ENCODE measurements at places on chromosomes 5 and 9.
A peak's percentile ranks its signal among the peaks of the same experiment; 100 is the strongest.

DNA sequence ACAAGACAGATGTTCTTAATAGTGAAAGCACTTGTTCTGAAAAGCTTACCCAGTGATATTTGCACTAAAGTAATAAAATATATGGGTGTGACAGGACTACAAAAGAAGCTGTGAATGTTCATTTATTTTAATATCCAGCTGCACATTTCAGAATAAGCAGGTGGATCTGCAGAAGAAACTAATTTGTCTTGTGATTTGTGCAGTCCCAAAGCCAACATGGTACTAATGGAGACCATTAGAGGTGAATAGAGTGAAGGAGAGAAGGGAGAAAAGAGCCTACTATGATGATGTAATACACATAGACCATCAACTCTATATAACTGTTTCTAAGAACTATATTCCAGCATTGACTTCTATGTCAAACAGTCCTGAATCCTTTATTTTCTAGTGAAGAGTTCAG, 362.8 kb downstream of the ISL1 start:
- no peaks in the 10 kb centered on the region for H3K4me1 ChIP-seq
- no peak overlapping the region for H3K27ac ChIP-seq
- no peaks in the 10 kb centered on the region for H3K27me3 ChIP-seq
- no peak for DNase-seq

GRCh38 chr9:133058550-133059320, 3.0 kb upstream of the CEL start:
- H3K36me3 ChIP-seq: peaks cover 33% of the 10 kb centered on the region
- H3K27me3 ChIP-seq: no peaks in the 10 kb centered on the region

DNA sequence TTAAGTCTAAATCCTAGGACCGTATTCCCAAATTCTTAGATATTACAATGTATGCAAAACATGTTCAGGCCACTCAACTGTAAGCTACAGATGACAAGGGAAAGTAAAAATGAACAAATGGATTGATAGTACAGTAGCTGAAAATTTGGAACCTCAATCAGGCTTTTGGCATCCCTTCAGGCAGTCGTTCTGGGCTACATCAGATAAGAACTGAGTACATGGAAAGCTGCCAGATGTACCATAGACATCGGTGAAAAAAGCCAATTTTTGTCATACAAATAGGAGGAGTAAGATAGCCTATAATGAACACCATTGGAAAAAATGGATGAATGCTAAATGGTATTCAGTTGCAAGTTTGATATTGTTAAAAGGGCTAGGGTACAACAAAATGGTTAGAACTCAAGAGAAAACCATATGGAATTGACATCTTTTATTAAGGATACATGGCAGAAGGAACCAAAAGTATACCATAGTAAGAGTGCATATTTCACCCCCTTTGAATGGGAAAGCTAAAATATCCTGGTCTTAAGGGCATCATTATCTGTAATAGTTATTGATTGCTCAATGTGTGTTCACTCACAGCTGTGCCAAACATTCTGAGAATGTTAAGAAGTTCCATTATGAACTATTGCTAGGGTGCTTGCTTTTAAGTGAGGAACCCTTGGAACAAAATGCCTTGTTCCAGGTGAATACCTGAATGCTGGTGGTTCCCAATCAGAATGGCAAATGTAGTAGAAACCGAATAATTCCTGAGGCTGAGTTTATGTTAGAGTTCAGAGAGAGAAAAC, 86.4 kb downstream of the NR3C1 start:
- peaks cover 12% of the 10 kb centered on the region for H3K4me1 ChIP-seq
- no peaks in the 10 kb centered on the region for H3K27me3 ChIP-seq
- no peak for DNase-seq

DNA sequence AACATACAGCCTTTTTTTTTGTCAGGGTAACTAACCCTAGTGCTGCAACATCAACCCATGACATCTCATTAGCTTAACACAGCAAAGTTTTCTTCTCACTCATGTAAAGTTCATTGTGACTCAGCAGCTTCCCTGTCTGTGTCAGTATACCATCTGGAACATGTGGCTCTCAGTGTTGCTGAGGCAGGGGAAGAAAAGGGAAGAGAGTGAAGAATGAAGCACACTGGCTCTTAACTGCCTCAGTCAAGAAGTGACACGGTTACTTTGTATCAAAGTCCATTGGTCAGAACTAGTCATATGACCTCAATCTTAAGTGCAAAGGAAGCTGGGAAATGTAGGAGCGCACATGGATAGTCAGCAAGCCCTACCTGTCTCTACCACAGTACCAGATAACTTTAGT, 185.0 kb upstream of the ELL2 start:
- H3K27ac ChIP-seq: no peak overlapping the region
- H3K36me3 ChIP-seq: no peaks in the 10 kb centered on the region
- H3K4me1 ChIP-seq: peaks cover 4% of the 10 kb centered on the region
- no peak for DNase-seq
- H3K4me3 ChIP-seq: no peak overlapping the region
- H3K27me3 ChIP-seq: no peaks in the 10 kb centered on the region

DNA sequence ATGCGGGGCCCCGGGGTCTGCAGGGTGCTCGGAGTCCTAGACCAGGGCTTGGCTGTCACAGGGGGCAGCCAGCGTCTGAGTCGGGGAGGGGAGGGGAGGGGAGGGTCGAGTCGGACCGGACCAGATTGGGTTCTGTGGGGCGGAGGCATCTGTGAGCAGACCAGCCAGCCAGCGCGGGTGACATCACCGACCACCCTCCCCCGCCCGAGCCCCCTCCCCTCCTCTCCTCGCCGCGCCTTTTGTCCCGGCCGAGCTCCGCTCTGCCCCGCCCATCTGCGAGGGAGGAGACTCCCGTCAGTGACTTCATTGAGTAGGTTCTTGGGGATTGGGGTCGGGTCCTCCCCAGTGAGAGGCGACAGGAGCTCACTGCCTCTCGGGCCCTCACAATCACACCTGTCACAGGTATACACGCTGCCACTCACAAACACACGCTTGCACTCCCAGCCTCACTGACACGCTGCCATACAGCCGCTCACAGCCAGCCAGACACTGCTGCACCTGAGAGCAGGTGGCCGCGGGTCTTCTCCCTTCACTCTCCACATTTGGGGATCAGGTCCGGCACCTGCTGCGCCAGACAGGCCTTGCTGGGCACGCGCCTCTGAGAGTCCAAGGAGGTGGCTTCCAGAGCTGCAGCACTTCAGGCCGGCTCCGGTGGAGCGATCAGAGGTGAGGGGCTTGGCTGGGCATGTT, 546 bp downstream of the DNAJB5 start:
- H3K27ac ChIP-seq: no peak overlapping the region
- H3K4me3 ChIP-seq: peak overlapping the region; percentile 75
- H3K4me1 ChIP-seq: peaks cover 58% of the 10 kb centered on the region
- DNase-seq: peak; percentile 43
- no peaks in the 10 kb centered on the region for H3K36me3 ChIP-seq

- H3K4me1 ChIP-seq: no peaks in the 10 kb centered on the region
- H3K36me3 ChIP-seq: no peaks in the 10 kb centered on the region
- H3K27me3 ChIP-seq: no peaks in the 10 kb centered on the region
- H3K4me3 ChIP-seq: no peak overlapping the region
Measured at GRCh38 chr5:147645197-147645596, 135.3 kb upstream of the DPYSL3 start.

- no peaks in the 10 kb centered on the region for H3K27me3 ChIP-seq
- H3K4me3 ChIP-seq: no peak overlapping the region
- H3K36me3 ChIP-seq: no peaks in the 10 kb centered on the region
Measured at GRCh38 chr5:17079562-17079961, 137.9 kb upstream of the BASP1 start.

DNA sequence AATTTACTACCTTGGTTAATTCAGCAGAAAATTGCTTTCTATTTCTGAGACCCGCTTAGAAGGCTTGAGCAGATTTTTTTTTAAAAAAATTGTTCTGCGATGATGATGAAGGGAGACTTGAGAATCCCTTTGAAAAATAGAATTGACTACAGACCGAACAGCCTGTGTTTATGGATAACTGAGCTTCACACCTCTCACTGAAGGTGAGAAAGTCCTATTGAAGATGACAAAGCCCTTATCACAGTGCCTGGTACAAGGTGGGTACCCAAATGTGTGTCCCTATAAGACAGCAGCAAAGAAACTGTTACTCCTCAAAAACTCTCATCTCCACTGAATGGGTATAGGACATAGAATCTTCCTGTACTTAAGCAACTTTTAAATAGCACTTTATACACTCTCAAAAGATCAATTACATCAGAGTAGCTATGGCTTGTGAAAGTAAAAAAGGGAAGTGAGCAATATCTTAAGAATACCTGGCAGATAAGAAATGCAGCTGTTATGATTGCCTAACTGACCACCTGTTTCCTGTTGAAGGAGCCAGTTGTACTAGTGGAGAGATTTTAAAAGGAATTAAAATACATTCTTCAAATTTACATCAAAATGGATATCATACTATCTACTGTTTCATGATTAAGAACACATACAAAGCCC, 419.7 kb downstream of the CHSY3 start:
- no peaks in the 10 kb centered on the region for H3K36me3 ChIP-seq
- H3K4me1 ChIP-seq: no peaks in the 10 kb centered on the region

- DNase-seq: no peak
- H3K4me3 ChIP-seq: no peak overlapping the region
- no peaks in the 10 kb centered on the region for H3K36me3 ChIP-seq
- H3K27ac ChIP-seq: no peak overlapping the region
- no peaks in the 10 kb centered on the region for H3K4me1 ChIP-seq
- H3K27me3 ChIP-seq: no peaks in the 10 kb centered on the region
Measured at GRCh38 chr5:130171699-130172098, 267.4 kb downstream of the CHSY3 start.

- peaks cover 4% of the 10 kb centered on the region for H3K27me3 ChIP-seq
- H3K27ac ChIP-seq: no peak overlapping the region
- no peak overlapping the region for H3K4me3 ChIP-seq
- H3K4me1 ChIP-seq: no peaks in the 10 kb centered on the region
- H3K36me3 ChIP-seq: no peaks in the 10 kb centered on the region
Measured at GRCh38 chr5:130912088-130912487, 253.0 kb downstream of the HINT1 start.

GRCh38 chr9:111910428-111910827, 13.8 kb downstream of the UGCG start:
- H3K36me3 ChIP-seq: peaks cover 34% of the 10 kb centered on the region
- H3K4me1 ChIP-seq: peaks cover 47% of the 10 kb centered on the region
- H3K27me3 ChIP-seq: no peaks in the 10 kb centered on the region
- no peak overlapping the region for H3K4me3 ChIP-seq
- H3K27ac ChIP-seq: no peak overlapping the region

GRCh38 chr5:141840280-141840812, 37.9 kb downstream of the PCDH1 start:
- peaks cover 4% of the 10 kb centered on the region for H3K4me1 ChIP-seq
- no peak overlapping the region for H3K4me3 ChIP-seq
- H3K27ac ChIP-seq: no peak overlapping the region
- H3K36me3 ChIP-seq: no peaks in the 10 kb centered on the region
- DNase-seq: no peak
- H3K27me3 ChIP-seq: peaks cover 36% of the 10 kb centered on the region

- DNase-seq: no peak
- no peak overlapping the region for H3K27ac ChIP-seq
- peaks cover 7% of the 10 kb centered on the region for H3K4me1 ChIP-seq
- H3K27me3 ChIP-seq: no peaks in the 10 kb centered on the region
- peaks cover 31% of the 10 kb centered on the region for H3K36me3 ChIP-seq
Measured at GRCh38 chr5:177232761-177233160, 70.8 kb downstream of the RAB24 start.

DNA sequence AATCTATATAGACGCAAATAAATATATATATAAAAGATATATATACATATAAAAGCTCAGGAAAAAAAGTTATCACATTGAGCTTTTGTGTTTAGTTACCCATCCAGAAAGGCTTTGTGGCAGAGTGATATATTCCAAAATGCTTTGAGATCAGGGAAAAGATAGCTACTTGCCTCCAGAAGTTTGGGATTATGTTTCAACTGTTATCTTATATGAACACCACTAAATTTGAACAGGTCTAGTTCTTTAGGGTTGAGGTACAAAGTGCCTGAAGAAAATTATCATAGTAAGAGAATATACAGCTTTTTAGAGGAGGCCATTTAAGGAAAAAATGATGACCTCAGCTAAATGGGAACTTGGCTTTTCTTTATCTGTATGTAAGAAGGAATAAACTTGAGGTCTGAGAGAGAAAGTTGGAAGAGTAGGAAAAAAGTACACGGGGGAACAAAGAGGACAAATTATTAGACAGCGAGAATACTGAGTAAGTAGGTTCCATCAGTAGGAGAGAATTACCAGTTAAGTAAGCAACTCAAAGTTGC, 2.4 kb downstream of the ERP44 start:
- H3K27me3 ChIP-seq: no peaks in the 10 kb centered on the region
- no peak overlapping the region for H3K27ac ChIP-seq
- no peak overlapping the region for H3K4me3 ChIP-seq

GRCh38 chr9:76697554-76697953, 66.7 kb upstream of the PCA3 start:
- H3K4me1 ChIP-seq: no peaks in the 10 kb centered on the region
- H3K36me3 ChIP-seq: no peaks in the 10 kb centered on the region
- peaks cover 34% of the 10 kb centered on the region for H3K27me3 ChIP-seq
- H3K27ac ChIP-seq: no peak overlapping the region

GRCh38 chr9:102405218-102405867, 589.8 kb upstream of the CYLC2 start:
- H3K36me3 ChIP-seq: no peaks in the 10 kb centered on the region
- DNase-seq: no peak
- H3K4me3 ChIP-seq: no peak overlapping the region
- no peaks in the 10 kb centered on the region for H3K4me1 ChIP-seq
- no peaks in the 10 kb centered on the region for H3K27me3 ChIP-seq

DNA sequence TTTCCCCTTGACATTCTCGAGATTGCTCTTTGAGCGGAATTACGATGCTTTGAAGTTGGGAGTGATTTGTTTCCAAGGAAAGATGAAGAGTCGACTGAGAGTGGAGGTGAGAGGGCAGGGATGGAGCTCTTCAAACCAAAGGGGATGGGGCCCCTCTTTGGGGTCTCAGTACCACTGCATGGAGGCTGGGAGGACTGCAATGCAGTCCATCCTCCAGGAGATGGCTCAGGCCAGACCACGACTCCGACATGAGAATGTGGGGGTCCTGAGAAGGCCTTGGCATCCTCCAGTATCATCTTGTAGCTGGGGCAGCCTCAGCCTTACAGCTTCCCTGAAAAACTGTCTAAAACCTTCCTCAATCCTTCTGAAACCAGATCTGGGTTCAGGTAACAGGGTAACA, 51.1 kb upstream of the CDKN2AIPNL start:
- no peak overlapping the region for H3K4me3 ChIP-seq
- no peak for DNase-seq
- H3K27ac ChIP-seq: no peak overlapping the region

DNA sequence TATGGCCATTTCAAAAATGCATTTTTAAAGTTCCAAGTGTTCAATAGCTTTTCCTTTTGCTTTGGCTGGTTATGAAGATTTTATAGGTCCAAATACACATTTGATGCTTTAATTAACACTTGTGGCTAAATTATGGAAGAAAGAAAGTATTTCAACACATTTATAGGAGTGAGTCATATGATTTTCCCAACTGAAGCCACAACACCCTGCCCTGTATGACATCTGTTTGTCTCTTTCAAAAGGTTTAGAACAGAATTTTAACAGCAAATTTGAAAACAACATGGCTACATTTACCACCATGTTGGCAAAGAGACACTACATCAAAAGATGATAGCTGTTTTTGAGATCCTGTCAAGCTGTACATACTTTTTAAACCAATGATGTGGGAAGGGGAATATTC, 99.4 kb downstream of the TMEM174 start:
- H3K27ac ChIP-seq: no peak overlapping the region
- H3K27me3 ChIP-seq: peaks cover 23% of the 10 kb centered on the region
- H3K4me3 ChIP-seq: no peak overlapping the region

Data from activated CD4-positive, alpha-beta memory T cell treated with anti-CD3 and anti-CD28 coated beads, Interleukin-2, amount 10 ng/mL, durations not matched to agents 7 days and 5 days (primary cell).